Breast epithelium (tissue), 4 donors: ENCODE measurements at places on chromosomes 4 and X.
A peak's percentile ranks its signal among the peaks of the same experiment; 100 is the strongest.

DNA sequence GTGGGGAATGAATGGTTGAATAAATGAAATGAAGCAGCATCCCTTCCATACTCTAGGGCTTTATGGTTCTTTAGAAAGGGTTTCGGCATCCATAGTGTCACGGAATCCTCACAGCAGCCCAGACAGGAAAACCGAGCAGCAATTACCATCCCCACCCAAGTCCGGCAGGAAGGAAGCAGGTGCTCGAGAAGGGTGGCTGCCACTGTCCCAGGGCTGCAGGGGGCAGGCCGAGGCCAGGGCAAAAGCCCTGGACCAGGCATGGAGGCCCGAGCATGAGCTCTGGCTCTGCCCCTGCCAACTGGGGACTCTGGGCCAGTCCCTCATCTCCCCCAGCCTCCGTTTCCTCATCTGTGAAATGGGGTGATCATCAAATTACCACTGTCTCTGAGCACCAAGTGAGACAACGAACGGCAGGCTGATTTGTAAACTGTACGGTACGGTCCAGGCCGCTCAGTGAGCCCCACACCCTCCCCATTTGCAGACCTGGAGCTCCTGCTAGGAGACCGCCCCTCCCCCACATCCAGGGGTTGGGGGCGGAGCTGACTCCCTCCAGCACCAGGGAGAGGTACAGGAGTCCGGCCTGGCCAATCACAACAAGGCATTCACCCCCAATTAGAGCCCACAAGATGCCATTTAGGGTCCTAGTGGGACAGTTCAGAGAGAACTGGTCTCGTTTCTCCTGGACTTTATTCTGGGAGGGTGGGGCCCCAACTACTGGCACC, 100.4 kb downstream of the WFS1 start:
- no peaks in the 10 kb centered on the region for H3K36me3 ChIP-seq
- no peaks in the 10 kb centered on the region for H3K4me1 ChIP-seq
- H3K4me3 ChIP-seq = no peak overlapping the region
- H3K27me3 ChIP-seq = no peaks in the 10 kb centered on the region
- no peak overlapping the region for H3K27ac ChIP-seq

GRCh38 chr4:15976456-15977447, 13.8 kb upstream of the FGFBP2 start:
- H3K4me3 ChIP-seq = no peak overlapping the region
- no peak overlapping the region for H3K27ac ChIP-seq
- no peak for DNase-seq
- no peaks in the 10 kb centered on the region for H3K4me1 ChIP-seq
- H3K27me3 ChIP-seq = no peaks in the 10 kb centered on the region

GRCh38 chrX:25519258-25519657, 503.5 kb upstream of the ARX start:
- no peak for DNase-seq
- no peak overlapping the region for H3K4me3 ChIP-seq
- no peaks in the 10 kb centered on the region for H3K4me1 ChIP-seq
- H3K27me3 ChIP-seq = no peaks in the 10 kb centered on the region

GRCh38 chr4:84389406-84389805, 109.7 kb downstream of the NKX6-1 start:
- H3K27ac ChIP-seq = no peak overlapping the region
- no peak overlapping the region for H3K4me3 ChIP-seq
- no peak for DNase-seq
- no peaks in the 10 kb centered on the region for H3K4me1 ChIP-seq
- no peaks in the 10 kb centered on the region for H3K27me3 ChIP-seq

DNA sequence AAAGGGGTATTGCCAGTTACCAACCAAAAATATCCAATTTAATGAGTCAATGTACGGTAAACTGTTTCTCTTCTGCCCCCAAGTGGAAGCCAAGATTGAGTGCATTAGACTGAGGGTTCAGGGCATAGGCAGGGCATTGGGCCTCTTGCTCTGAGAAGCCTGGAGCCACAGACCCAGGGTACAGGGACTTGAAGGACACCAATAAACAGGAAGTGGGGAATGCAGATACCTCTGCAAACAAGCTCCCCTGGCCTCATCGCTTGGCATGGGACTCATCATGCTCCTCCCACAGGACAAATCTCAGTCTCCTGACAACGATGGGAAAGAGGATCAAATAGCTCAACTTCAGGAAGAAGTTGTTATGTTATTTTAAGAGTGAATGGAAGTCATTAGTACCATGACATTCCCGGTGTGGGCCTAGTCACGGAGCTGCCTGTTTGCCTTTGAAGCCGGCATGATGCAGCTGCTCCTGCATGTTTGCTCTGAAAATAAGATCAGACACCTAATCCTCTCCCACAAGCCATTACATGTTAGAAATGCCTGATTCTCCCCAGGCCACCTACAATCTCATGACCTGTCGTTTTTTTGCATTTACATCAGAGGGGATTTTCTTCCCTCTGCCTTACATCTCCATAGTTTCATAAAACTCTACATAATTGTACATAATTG, 224.2 kb downstream of the RCHY1 start:
- DNase-seq = no peak
- H3K27ac ChIP-seq = no peak overlapping the region
- no peaks in the 10 kb centered on the region for H3K4me1 ChIP-seq

- no peak for DNase-seq
- no peak overlapping the region for H3K4me3 ChIP-seq
- H3K4me1 ChIP-seq = no peaks in the 10 kb centered on the region
- no peaks in the 10 kb centered on the region for H3K27me3 ChIP-seq
- no peak overlapping the region for H3K27ac ChIP-seq
- H3K36me3 ChIP-seq = no peaks in the 10 kb centered on the region
Measured at GRCh38 chr4:7753271-7753670, 186.4 kb downstream of the AFAP1 start.

DNA sequence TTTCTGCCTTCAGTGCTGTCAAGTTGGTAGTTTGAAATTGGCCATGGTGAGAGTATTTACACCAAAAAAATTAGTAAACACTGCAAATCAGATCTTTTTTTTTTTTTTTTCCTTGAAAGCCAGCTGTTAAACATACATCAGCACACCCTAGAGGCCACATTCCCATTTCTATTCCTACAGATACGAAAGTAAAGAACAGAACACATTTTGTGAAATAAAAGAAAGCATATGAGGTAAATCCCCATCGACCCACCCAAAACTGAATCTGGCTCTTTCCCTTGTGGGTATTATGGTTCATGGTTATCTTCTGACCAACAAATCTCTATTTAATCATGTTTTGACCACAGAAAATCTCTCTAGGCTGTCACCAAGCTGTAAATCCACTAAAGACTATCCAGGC, 41.8 kb upstream of the AP1AR start:
- no peak overlapping the region for H3K4me3 ChIP-seq
- no peak overlapping the region for H3K27ac ChIP-seq
- peaks cover 3% of the 10 kb centered on the region for H3K36me3 ChIP-seq
- no peaks in the 10 kb centered on the region for H3K27me3 ChIP-seq
- H3K4me1 ChIP-seq = no peaks in the 10 kb centered on the region

DNA sequence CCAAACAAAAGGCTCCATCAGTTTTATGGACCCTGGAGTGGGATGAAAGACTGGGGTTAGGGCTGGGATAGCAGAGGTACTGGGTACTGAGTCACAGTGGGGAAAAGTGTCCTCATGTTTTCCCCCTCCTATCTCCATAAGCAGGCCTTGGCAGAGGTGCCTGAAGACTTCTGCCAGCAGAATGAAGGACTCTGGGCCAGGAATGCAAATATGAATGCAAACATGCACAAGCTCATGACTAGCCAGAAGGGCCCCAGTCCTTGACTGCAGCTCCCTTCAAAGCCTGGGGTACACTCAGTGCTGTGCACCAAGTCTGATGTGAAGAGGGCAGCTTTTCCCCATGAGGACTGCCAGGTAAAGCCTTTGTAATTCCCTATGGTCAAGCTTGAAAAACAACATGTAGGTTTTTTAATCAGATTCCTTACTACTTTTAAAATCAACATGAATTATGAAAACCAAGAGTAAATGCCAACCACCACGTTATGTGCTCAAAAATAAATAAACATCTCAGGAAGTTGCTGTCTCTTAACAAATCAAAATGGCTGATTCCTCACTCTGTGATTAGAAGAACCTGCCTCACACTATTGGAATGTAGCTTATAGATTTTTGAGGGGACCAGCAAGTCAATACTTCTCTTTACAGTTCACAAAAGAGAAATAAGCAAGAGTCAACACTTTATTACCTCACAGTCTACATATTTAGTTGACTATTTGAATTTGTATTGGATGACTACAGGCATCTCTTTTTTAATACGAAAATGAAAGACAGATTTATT, 1512.0 kb downstream of the ARAP2 start:
- no peaks in the 10 kb centered on the region for H3K4me1 ChIP-seq

GRCh38 chr4:1116838-1117237, 3.5 kb upstream of the RNF212 start:
- no peaks in the 10 kb centered on the region for H3K36me3 ChIP-seq
- DNase-seq = no peak
- H3K27ac ChIP-seq = no peak overlapping the region
- no peaks in the 10 kb centered on the region for H3K4me1 ChIP-seq
- H3K4me3 ChIP-seq = no peak overlapping the region

- DNase-seq = no peak
- peak overlapping the region; percentile 43 for H3K27ac ChIP-seq
- H3K4me3 ChIP-seq = no peak overlapping the region
- no peaks in the 10 kb centered on the region for H3K36me3 ChIP-seq
Measured at GRCh38 chrX:119667111-119667878, 25.7 kb downstream of the SEPTIN6 start.

GRCh38 chr4:110733901-110734300, 111.0 kb upstream of the PITX2 start:
- H3K4me3 ChIP-seq = no peak overlapping the region
- no peaks in the 10 kb centered on the region for H3K4me1 ChIP-seq
- no peak for DNase-seq
- H3K27ac ChIP-seq = no peak overlapping the region

- DNase-seq = no peak
- no peaks in the 10 kb centered on the region for H3K36me3 ChIP-seq
- no peak overlapping the region for H3K4me3 ChIP-seq
- H3K27ac ChIP-seq = no peak overlapping the region
- peaks cover 14% of the 10 kb centered on the region for H3K27me3 ChIP-seq
- no peaks in the 10 kb centered on the region for H3K4me1 ChIP-seq
Measured at GRCh38 chrX:27186671-27187070, 276.5 kb downstream of the PPP4R3C start.

- H3K4me1 ChIP-seq = no peaks in the 10 kb centered on the region
- H3K4me3 ChIP-seq = peak overlapping the region; percentile 82
- H3K27me3 ChIP-seq = peaks cover 62% of the 10 kb centered on the region
- no peaks in the 10 kb centered on the region for H3K36me3 ChIP-seq
- H3K27ac ChIP-seq = peak overlapping the region; percentile 97
Measured at GRCh38 chrX:107716118-107716684, 59.4 kb downstream of the TSC22D3 start.

DNA sequence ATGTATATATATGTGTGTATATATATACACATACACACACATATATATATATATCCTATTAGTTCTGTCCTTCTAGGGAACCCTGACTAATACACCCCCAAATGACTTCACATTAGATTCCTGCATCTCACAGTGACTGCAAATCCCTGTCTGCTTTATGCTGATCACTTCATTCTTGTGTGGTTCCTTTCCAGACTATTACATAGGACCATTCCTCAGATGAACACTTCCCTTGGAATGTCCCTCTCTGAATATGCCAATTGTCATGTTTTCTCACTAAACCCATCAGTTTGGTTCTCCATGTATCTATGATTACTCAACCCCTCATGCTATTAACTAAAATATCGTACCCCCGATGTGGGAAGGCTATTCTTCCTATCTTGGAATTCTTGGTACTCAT, 605.2 kb upstream of the NR3C2 start:
- H3K36me3 ChIP-seq = no peaks in the 10 kb centered on the region
- no peak for DNase-seq
- no peaks in the 10 kb centered on the region for H3K27me3 ChIP-seq
- H3K4me3 ChIP-seq = no peak overlapping the region

DNA sequence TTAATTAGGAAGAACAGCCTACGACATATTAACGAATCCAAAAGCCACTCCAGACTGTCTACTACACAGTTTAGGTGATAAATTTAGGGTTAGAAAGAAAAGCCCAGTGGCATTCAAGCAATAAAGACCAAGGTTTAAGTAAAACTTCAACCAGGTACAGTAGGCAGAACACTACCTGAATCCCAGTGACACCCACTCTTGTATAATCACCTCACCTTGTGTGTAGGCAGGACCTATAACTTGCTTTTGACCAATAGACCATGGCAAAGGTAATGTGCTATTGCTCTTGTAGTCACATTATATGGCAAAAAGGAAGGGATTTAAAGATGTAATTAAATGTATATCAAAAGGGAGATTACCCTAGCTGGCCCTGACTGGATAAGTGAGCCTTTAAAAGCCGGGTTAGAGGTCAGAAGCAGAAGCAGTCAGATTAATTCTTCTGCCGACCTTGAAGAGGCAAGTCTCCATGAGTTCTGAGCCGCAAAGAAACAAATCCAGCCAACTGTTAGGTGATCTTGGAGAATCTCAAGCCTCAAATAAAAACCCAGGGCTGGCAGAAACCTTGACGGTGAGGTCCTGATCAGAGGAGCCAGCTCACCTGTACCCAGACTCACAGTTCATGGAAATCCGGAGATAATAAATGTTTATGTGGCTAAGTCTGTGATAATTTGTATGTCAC, 8.8 kb downstream of the FSTL5 start:
- H3K36me3 ChIP-seq = no peaks in the 10 kb centered on the region
- no peak overlapping the region for H3K4me3 ChIP-seq
- no peak overlapping the region for H3K27ac ChIP-seq
- no peaks in the 10 kb centered on the region for H3K4me1 ChIP-seq
- H3K27me3 ChIP-seq = no peaks in the 10 kb centered on the region
- no peak for DNase-seq

DNA sequence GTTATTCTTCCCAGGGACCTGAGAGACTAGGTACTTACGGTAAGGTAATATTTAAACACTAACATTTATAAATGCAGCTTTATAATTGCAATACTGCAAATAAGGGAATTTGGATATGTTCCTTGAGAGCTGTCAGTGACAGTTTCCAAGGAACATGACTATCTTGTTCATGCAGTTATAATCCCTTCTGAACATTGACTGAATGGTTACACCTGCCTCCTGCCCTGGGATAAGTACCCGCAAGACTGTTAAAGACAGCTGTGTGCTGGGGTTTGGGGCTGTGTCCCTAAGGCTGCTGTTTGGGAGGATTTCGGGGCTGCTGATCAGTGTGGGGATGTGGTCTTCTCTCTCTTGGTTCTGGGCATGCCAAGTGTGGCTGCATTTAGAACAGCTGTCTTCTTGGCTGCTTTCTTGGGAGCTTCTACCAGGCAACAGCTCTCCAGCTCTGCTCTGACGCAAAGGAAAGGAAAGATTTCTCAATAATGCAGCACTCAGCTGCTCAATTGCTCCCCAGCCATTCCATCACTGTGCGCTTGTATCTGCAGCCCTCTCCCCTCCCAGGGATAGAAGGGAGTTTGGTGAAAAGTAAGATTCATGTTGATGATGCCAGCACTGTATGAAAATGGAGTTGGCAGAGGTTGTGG, 298.8 kb upstream of the TAPT1 start:
- H3K36me3 ChIP-seq = no peaks in the 10 kb centered on the region
- H3K4me3 ChIP-seq = no peak overlapping the region
- no peaks in the 10 kb centered on the region for H3K4me1 ChIP-seq
- no peak for DNase-seq
- no peaks in the 10 kb centered on the region for H3K27me3 ChIP-seq

DNA sequence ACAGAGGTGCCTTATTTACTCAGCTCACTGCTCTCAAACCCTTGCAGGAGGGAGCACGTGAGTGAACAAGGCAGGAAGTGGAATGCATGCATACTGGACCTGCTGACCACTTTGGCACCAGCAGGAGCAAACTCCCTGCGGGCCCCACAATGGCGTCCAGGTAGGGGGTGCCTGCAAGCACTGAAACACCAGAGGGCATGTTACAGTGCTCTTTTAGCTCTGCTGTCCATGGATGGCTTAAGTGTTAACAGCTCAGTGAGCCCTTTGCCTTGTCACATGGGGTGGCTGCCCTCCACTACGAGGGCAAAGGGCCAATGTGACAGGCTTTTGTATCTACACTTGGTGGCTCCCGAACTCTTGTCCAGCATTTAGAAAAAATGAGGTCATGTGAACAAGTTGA, 199.5 kb upstream of the UGT8 start:
- no peak for DNase-seq
- H3K27ac ChIP-seq = no peak overlapping the region
- H3K4me1 ChIP-seq = no peaks in the 10 kb centered on the region
